ENCODE measurements at places on chromosomes 6 and 20.

GRCh38 chr6:65938000-65938399, 231.0 kb upstream of the EYS start:
- DNase-seq, result no peak

DNA sequence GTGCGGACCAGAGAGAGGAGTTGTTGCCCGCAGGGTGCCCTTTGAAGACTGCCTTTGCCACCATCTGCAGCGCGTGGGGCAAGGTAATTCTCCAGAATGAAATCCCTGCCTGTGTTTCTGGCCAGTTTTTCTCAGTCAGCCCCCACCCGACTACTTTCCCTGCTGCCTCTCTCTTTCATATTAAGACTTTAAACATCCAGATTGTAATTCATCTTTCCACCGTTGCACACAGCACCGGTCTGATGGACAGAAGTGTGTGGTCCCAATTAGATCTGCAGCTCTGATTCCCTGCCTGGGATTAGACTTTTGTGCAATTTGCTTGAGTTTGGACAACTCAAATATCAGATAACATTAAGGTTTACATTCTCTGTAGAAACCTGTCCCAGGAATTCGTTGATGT, 489.0 kb downstream of the QKI start:
- no peak for DNase-seq

DNA sequence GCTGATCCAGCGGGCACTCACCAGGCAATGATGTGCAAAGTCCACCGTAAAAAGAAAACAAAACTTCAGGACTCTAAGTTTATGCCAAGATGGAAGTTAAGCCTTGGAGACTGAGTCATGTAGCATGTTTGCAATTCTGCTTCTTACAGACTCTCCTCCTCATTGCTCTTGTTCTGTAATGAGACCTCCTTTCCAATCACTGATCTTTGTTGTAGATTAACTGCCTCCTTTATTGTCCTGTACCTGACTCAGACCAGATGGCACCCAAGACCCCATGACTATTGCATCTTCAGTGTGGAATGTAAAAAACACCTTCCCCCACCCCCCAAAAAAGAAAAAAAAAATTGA, 11.2 kb downstream of the NEU1 start:
- DNase-seq, result no peak

DNA sequence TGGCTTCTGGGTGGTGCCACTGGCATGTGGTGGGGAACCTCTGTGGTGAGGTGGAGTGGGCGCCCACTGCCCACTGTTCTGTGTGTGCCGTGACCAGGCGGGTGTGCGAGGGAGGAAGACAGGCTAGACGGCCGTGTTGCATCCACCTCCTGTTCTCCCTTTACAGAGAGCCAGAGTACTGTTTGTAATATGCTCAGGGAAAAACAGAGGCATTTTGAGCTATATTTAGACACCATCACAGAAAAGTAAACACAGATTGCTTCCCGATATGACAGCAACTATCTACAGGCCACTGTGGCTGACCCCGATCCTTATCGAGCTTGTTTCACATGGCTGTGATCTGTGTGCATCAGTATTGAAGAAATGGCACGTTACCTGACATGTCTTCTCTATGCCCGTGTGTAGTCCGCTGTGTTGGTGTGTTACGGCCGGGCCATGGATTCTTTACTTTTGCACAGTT, 45.6 kb downstream of the ARID1B start:
- no peak for DNase-seq

GRCh38 chr20:48406498-48406897, 421.3 kb downstream of the PREX1 start:
- DNase-seq, result no peak
